ENCODE measurements at places on chromosomes 5 and 9.
A peak's percentile ranks its signal among the peaks of the same experiment; 100 is the strongest.

DNA sequence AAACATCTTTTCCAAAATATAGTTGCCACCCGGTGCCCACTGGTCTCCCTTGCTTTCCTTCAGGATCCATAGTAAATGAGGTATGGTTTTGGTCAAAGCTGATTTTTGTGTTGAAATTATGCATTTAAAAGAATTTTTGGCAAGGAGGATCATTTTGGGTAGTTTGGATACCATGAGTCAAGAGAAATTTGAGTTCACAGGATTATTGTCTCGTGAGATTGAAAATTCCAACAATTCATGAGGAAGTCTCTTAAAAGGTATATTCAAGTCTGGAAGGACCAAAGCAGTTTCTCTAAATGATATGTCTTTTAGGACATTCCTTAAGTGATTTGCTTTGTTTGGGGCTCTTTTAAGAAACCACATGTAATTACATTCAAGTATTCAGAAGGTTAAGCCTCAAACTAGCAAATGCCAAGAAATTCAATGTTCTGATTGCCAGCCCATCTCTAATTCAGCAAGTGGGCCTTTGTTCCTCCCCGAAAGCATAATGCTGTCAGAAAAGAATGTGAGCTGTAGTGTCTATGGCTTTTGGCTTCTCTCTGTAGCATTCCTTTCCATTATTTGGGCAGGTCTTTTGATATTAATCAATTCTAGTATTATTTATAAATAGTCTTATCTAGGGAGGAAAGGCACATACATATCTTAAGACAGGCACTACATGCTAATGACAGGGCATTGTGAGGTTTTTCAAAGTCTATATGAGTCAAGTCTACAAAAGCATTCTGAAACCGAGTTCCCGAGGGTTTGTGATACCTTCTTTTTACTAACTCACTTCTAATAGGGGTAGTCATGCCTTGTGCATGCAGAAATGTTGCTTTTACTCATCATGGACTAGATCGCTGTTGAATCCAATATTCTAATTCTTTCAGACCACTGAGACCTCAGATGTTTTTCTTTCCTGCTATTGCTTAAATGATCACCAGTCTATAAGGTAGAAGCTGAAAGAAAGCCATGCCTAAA, 453.9 kb downstream of the ENC1 start:
- no peak for DNase-seq

- no peak for DNase-seq
These were observed 64.0 kb downstream of the RNF130 start for GRCh38 chr5:180007582-180007981.

- no peak for DNase-seq
These were observed 90.0 kb downstream of the TMEM167A start for GRCh38 chr5:82987188-82987587.

DNA sequence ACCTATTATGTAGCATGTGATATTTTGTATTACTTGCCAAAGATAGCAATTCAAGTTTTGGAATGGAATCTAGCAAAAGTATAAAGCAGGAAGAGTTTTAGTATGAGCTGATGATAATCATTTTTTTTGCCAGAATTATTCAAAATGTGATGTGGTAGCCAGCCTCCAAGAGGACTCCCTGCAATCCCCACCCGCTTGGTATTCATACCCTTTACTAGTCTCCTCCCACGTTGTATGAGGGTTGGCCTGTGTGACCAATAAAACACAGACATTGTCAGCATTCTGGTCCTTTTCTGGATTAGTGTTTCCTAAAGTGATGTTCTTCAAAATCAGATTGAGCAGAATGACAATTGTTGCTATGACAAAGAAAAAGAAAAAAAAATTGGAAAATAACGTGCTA, 63.8 kb downstream of the TARS1 start:
- DNase-seq: no peak

DNA sequence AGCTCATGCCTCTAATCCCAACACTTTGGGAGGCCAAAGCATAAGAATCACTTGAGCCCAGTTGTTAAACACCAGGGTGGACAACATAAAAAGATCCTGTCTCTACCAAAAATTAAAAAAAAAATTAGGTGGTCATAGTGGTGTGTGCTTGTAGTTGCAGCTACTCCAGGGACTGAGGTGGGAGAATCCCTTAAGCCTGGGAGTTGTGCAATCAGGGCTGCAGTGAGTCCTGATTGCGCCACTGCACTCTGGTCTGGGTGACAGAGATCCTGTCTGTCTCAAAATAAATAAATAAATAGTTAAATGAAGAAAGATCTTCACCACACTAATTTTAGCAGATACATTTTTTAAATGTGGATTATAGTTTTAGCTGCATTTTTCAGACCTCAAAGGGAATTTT, 433.2 kb downstream of the MAT2B start:
- no peak for DNase-seq

- DNase-seq: no peak
These were observed 34.4 kb downstream of the APC start for GRCh38 chr5:112772124-112772523.

GRCh38 chr9:12889402-12890106, 114.7 kb downstream of the LURAP1L start:
- no peak for DNase-seq

GRCh38 chr5:52928689-52929088, 60.5 kb upstream of the ITGA2 start:
- no peak for DNase-seq

GRCh38 chr5:43997647-43998272, 391.5 kb downstream of the FGF10 start:
- no peak for DNase-seq

GRCh38 chr5:158177146-158177545, 318.2 kb upstream of the CLINT1 start:
- DNase-seq: no peak

- DNase-seq: no peak
These were observed 205.0 kb upstream of the ACTBL2 start for GRCh38 chr5:57687596-57687995.

GRCh38 chr5:153546566-153546965, 56.1 kb downstream of the GRIA1 start:
- DNase-seq: no peak

DNA sequence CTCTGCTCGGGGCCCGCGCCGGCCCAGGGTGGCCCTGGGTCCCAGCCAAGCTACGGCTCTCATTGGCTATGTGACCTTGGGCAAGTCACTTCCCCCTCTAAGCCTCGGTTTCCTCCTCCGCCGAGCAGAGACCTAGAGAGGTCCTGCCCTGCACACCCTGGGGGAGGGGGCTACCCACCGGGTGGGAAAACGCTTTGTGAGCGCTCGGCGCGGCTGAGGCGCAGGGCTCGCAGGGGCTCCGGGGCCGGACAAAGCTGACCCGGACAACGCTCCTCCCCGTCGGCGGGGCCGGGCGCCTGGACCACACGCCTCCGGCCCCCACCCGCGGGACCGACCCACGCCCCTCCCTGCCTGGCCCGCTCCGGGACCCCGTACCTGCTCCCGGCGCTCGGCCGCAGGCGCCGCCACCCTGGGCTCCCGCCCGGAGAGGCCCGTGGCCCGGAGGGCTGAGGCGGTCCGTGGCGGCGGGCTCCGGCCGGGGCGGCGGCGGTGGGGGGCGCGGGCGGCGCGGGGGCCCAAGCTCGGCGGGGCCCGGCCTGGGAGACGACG, 85.7 kb upstream of the MELK start:
- DNase-seq: peak; percentile 74

DNA sequence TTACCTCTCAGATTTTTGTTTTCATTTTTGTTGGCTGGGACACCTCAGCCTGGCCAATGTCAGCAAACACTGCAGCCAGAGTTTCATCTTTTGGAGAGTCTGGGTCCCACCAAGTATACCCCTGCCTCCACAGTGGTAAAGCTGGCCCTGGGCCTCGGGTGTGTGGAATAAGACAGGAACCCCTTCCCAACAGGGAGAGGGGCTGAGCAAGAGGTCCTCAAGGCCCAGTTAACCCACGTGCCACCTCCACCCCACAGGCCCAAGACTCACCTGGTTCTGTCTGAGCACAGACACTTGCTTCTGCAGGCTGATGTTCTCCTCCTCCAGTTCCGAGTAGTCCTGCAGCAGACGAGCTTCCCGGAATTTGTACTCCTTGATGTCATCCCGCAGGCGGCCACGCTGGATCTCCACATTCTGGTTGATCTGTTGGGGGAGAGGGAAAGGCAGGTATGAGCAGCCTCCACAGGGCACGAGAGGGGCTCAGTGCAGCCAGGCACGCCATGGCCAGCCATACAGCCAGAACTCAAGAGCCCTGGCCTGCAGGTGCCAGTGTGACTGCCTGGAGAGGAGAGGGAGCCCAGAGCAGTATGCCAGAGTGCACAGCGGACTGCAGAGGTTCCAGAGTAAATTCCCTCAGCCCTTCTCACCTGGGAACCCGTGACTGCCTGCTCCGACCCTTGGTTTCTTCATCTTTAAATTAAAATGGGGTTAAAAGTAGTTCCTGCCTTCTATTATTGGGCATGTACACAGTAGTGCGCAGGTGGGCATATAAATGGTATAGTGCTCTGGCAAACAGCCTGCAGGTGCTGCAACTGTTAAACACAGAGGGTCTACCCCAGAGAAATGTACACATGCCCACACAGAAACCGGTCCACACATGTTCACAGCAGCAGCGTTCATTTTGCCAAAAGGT, 42.0 kb downstream of the BICD2 start:
- DNase-seq: no peak

DNA sequence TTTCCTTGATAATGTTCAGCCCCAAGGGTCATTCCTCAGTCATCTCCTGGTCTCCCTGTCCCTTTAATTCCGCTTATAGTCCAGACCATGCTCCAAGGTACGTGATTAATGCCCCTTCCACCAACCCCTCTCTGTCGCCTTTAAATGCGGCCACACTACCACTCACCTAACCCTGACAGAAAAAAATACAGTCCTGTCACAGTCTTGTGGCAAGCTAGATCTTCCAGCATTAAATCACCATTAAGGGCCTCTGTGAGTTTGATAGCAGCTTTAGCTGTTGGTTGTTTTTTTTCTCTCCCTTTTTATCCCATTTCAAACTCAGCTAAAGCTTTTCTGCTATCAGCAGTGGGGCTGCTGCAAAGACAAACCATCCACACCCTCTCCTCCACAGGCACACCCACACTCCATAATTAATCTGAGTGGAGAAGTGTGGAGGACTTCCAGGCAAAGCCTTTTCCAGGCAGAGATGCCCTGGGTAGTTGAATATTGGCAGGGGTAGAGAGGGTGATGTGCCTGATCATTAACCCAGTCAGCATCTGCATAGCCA, 522.7 kb upstream of the CLINT1 start:
- DNase-seq: no peak

DNA sequence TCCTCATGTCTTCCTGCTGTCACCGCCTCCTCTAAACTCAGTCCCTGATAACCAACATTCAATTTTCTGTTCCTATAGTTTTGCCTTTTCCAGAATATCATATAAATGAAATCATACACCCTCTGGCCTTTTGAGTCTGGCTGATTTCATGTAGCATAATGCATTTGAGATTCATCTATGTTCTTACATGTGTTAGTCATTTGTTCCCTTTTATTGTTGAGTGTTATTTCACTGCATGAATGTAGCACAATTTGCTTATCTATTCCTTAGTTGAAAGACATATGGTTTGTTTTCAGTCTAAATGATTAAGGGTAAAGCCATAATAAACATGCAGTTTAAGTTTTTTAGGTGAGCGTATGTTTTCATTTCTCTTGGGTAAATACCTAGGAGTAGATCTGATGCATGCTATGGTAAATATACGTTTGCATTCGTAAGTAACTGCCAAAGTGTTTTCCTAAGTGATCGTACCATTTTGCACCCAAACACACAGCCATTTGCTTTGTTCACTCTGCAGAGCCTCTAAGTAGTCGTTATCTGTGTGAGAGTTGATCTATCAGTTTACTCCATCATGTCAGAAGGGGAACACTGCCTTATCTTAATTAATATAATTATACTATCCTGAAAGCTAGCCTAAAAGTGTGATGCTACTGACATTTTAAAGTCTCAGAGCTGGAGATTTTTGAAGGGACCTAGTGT, 460.8 kb downstream of the DMAC1 start:
- DNase-seq: no peak

DNA sequence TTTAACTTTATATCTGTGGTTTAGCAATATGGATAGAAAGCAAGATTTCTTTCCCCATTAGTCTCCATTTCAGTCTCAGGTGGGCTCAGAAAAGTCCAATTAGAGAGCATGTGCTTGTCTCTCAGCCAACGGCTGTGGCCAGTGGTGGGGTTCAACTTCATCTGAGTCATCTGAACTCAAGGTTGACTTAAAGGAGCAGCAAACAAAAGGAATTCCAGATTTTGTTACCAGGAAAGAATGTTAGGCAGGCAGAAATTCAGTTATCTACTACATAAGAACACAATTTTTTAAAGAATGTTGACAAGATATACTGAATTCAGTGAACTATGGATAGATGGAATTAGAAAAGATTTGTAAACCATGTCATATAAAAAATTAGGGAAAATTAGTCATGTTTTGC, 784.1 kb downstream of the MAT2B start:
- DNase-seq: no peak

DNA sequence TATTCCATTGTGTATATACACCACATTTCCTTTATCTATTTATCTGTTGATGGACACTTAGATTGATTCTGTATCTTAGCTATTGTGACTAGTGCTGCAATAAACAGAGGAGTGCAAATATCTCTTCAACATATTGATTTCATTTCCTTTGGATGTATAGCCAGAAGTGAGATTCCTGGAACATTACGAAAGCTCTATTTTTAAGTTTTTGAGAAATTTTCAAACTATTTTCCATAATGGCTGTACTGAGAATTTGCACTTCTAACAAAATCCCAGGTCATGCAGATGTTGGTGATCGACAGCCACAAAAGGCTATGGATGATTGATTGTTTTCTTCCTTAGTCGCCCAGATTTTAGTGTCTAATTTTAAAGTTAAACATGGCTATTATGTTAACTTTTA, 132.7 kb upstream of the MTAP start:
- DNase-seq: no peak

DNA sequence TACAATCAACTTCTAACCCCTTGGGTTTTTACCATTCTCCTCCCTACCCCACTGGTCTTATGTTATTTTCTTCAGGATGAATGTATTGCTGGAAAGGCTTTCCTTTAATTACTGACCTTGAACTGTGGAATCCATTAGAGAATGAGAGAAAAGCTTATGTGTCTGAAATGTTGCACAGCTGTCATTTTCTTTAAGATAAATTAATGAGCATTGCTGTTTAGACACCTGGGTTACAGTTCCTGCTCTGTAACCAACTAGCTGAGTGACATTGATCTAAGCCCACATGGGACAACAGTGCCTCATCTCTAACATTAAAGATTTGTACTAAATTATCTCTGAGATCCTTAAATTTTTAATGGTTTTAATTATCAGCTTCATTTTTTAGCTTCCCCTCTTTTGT, 507.0 kb downstream of the TAF11L14 start:
- no peak for DNase-seq

DNA sequence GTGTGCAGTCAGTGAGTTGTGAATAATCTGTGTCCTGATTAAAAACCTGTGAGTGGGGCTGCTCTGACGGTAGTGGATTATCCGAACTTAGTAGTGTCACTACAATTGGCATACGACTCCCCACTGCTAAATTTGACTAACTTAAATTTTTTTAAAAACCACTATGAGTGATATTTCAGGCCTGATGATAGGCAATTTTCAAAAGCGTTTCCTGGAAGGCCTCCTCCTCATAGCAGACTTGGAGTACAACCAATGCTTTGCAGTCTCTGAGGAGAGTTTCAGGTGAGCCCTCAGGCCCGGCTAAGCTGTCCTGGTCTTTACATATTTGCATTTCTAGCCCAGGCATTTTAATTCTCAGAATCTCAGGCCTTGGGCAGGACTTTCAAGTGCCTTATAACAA, 10.8 kb downstream of the BTNL8 start:
- no peak for DNase-seq

- DNase-seq: no peak
These were observed 9.4 kb downstream of the DMAC1 start for GRCh38 chr9:7790022-7790818.

- no peak for DNase-seq
These were observed 24.2 kb upstream of the MACIR start for GRCh38 chr5:103234239-103234975.

GRCh38 chr9:16680541-16680940, 189.9 kb downstream of the BNC2 start:
- no peak for DNase-seq
